ENCODE measurements at places on chromosomes 7 and 10. TPM values are rescaled to one million over a fixed set of nuclear protein-coding genes. Genes with fewer than 3 reads are reported as not detected.

Gene ADIRF
- 2.8 TPM for total RNA-seq

DNA sequence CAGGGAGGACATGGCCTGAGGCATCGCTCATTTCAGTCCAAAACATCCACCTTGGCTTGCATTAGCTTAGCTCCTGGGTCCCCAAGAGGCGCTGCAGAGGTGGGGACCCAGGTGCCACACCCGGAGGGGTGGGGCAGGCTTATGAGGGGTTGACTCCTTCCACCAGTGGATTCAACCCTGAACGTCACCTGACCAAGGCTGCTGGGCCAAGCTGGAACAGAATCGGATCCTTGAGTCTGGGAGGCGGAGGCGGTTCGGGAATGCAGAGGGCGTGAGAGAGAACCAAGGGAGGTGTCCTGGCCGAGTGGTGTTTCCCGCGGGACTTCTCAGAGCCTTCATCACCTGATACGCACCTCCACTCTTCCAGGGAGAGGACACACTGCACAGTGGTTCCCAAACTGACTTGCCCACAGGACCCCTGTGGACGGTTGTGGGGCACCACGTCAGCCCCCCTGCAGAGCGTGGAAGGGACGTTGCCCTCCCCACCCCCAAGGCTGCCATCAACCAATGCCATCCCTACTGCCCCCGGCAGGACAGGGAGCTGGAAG, 4.5 kb upstream of the MICALL2 start:
- DNase-seq, result no peak

DNA sequence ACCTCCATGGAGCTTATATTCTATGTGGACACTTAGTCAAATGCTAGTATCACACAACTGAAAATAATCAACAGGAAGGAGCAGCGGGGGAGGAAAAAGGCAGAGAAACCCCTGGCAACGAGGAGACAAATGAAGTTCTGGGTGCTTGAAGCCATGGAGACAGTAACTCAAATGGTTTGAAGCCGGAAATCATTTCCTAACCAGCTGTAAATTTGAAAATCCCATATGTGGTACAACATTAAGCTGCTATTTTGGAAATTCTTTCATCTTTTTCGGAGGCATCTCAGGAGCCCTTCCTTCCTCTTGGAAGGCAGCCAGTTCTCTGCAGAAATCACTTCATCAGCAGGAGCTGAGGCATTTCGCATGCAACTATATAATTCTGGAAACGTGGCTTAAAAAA, 91.4 kb downstream of the PPP1R3C start:
- DNase-seq, result no peak

- no peak for DNase-seq
These were observed 143.7 kb downstream of the VIPR2 start for GRCh38 chr7:159000859-159001435.

Gene NUTM2D
- 1.6 TPM for total RNA-seq

DNA sequence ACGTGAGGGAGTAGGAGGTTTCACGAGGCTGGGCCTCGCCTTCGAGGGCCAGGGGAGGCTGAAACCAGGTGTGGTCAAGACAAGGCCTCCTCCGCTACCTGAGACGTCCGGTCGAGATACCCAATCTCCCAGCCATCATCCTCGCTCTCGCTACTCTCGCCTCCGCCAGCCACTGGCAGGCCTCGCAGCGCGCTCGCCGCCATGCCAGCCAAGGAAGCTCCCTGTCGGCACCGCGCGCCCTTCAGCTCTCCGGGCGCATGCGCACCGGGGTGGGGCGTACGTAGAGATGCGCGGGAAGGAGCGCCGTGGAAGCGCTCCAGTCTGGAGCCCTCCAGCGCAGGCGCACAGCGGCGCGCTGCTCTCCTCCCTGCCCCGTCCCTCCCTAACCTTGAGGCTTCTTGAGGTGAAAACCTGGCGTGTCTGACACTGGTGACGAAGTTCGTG, at the start of gene ASZ1:
Gene ASZ1, minus strand, starts transcription at position 236 of the 444 bp plus-strand sequence. Its CDS starts 33 bp downstream, at position 203.
- DNase-seq, result no peak

DNA sequence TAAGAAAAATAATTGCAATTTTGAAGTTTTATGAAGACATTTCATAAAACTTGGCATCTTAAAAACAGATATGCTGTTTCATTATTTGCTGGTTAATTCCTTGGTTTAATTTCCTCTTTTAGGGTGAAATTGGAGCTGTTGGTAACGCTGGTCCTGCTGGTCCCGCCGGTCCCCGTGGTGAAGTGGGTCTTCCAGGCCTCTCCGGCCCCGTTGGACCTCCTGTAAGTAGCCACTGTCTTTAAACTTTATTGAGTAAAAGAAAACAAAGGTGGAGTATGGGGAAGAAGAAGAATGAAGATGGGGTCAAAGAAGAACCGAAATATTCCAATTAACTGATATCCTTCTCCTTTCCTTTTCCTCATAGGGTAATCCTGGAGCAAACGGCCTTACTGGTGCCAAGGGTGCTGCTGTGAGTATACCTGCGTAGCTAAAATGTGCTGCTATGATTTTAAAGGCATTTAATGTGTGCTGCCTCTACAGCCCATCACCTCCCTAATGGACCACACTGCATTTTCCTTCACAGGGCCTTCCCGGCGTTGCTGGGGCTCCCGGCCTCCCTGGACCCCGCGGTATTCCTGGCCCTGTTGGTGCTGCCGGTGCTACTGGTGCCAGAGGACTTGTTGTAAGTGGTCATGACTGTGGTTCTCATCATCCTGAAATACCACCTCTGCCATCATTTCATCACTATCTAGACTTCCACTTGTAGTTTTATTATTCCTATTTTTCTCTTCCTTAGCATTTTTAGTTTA, 14.7 kb downstream of the COL1A2 start:
- no peak for DNase-seq

GRCh38 chr10:126060261-126060931, 164.0 kb downstream of the FANK1 start:
- peak; percentile 90 for DNase-seq

DNA sequence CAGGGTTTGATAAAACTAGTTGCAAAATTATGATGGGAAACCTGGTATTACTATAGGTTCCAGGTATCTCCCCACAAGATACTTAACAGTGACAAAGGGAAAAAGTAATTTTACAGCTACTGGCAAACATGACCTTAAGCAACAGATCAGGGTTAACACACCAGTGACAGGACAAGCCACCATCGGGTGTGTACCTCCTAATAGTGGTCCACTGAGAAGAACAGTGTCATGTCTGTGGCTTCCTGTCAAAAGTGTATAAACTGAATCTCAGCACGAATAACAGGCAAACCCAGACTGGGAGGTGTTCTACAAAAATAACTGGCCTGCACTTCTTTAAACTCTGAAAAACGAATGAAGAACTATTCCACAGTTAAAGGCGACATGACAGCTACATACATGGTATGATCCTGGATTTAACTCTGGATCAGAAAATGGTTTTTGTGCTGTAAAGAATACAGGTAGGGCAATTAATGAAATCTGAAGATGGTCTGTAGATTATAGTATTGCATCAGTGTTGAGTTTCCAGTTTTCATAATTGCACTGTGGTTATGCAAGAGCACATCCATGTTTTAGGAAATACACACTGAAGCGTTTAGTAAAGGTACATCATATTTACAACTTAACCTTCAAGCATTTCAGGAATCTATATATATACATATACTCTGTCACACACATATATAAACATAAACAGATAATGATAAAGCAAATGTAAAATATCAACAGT, 32.0 kb upstream of the ARMS2 start:
- DNase-seq, result no peak

Gene CNNM1
- not detected for total RNA-seq

DNA sequence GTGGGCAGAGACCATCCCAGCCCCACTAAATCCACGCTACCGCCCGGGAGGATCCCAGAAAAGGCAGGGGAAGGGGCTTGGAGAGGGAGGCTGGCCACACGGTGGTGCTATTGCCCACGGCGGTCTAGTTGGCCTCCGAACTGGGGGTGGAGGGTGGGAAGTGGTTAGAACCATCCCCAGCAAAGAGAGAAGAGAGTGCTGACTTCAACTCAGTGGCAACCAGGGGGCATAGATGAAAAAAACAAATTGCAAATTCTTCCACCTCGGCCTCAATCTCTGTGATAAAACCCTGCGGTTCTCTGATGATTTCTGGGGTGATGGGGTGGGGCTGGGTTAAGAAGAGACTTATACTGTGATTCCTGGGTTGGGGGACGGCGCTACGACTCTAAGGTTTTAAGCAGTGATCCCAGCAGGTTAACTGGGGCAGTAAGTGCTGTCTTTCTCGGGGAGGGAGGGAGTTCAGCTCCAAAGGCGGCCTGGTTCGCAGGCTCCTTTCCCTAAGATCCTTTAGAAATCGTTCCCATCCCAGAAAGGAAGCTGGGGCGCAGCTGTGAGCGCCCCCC, 154.5 kb upstream of the LYZL2 start:
- DNase-seq, result peak; percentile 89

Gene AMPH
- total RNA-seq, result 9.2 TPM

DNA sequence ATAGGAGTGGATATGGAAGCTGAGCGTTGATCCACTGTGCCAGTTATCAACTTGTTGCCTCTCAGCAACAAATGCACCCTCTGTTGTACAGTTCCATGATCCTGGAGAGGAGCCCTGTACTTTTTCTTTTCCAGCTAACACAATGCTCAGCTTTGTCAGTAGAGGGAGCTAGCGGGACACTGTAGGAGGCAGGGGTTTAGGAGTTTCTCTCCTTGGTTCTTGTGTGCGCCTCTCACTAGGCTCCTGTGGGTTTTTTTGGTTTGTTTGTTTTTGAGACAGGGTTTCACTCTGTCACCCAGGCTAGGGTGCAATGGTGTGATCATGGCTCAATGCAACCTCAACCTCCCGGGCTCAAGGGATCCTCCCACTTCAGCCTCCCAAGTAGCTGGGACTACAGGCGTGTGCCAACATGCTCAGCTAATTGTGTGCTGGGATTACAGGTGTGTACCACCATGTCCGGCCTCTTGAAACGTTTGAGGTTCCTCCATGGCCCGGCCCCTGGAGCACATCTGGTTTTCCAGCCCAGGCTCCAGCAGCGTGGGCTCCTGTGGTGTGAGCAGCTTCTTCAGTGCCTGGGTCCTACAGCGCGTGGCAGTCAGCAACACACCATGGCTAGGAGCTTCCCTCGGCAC, 12.0 kb upstream of the MARVELD1 start:
- peak; percentile 70 for DNase-seq

Gene ZNF138
- 3.3 TPM for total RNA-seq

Gene ARHGEF35
- 0.82 TPM for total RNA-seq

Gene VPS37D
- total RNA-seq, result 2.0 TPM

DNA sequence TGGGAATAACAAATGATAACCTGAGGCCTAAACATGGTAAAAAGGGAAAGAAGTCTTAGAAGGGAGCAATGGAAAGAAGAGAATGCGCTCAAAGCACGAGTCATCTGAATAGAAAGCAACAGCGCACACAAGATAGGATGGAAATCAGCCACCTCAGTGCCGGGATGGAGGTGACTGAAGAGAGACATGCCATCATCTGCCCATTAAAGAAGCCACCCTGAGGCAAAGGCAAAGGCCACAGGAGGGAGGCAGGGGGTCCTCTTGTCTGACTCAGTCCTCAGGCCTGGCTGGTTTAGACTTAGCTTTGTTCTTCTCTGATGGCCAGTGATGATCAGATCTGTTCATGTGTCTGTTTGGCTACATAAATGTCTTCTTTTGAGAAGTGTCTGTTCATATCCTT, 180.6 kb downstream of the CHCHD3 start:
- no peak for DNase-seq

DNA sequence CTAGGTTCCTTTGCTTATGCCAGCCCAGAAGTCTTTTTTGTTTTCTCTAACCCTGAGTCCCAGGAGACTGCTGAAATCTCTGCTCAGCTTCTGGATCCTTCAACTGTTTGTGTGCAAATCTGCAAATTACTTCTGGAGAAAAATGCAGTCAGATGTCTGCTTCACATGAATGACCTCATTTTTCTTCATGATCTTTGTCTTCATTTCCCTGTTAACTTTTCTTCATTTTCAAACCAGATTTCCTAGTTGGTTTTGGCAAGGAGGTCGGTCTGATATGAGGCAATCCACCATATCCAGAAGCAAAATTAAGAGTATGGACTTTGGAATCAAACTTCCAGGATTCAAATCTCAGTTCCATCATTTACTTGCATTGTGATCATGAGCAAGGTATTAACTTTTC, 66.8 kb downstream of the ZNF503 start:
- DNase-seq, result no peak

Gene EPHA1
- total RNA-seq, result not detected

Gene VENTX
- total RNA-seq, result not detected

- DNase-seq, result peak; percentile 30
These were observed 336.3 kb downstream of the KCNMA1 start for GRCh38 chr10:77301305-77301730.

- no peak for DNase-seq
These were observed 11.3 kb downstream of the GDF2 start for GRCh38 chr10:47333532-47333931.

DNA sequence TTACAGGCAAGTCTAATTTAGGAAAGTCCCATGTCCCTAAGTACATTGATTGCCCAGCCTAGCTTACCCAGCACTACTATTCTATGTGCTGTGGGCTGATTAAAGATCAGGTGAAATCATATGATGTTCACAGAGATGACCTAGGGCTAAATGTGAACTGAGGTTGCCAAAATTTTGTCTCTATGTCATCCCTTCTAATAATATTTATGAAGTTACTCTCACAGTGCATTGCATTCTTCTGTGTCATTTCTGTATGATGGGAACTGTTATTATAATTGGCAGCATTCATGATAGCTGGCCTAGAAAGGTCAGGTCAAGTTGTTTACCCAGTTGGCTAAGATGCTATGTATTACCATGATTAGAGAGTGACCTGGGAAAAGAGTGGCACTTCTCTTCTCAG, 2.8 kb upstream of the PDK4 start:
- peak; percentile 41 for DNase-seq

DNA sequence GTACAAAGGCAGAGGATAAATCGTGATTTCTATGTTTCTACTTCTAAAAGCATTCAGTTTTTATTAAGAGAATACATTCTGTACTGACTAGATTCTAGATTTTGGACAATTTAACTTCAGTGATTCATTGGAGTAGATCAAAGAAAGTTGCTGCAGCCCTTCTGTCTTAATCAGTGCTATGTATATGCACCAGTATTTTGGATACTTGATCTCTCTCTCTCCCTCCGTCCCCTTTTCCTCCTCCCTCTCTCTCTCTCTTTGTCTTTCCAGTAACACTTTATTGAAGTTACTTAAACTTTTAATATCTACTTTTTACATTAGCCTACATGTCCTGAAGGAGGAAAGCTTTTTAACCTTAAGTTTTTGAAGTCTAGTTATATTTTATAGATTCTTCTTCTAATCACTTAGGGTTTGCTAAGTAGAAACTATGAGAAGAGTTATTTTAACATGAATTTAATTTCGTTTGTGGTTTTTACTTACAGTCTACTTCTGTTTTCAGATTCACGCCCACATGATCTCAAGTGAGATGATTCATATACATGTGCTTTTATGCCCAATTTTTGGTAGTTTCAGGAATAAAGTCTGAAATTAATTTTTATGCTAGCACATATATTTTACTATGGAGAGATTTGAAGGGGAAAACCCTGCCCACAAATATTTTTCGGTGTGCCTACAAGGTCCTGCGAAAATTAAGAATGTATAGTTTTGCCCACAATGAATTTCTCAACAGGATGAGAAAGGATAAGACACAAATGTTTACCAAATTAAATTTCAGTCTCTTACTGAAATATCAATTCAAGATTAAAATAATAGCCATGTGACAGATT, 9.1 kb downstream of the MDFIC start:
- DNase-seq, result no peak
